ENCODE measurements at places on chromosomes 1 and 21. TPM values are rescaled to one million over a fixed set of nuclear protein-coding genes. Genes with fewer than 3 reads are reported as not detected.

DNA sequence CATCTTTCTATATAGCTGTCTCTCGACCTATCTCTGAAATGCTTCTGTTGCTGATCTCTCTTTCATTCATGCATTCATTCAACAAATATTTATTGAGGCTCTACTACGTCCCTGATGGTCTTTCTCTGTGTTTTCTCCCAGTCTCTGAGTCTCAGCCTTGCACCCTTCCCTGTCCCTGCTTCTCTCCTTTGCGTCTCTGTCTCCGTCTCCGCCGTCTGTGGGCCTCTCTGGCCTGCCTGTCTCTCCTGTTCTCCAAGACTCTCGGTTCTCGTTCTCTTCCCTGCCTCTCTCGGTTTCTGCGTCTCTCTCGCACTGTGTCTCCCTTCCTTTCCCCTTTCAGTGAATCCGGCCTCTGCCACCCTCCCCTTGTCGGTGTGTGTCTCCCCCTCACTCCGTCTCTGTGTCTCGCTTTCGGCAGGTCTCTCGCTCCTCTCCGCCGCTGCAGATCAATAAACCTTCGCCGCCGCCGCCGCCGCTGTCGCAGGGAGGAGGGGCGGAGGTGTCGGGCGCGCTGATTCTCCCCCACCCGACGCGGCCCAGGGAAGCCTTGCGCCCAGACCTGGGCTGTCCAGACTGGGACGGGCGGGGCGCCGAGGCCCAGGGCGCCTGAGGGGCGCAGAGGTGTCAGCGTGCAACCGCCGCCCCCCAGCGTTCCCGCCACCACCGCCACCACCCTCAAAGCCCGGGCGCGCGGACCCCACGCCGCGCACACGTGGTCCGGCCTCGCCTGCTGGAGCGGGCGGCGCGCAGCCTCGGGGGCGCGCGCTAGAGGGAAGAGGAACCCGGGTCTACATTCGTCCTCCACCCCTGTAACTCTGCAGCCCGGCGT lies 3.0 kb downstream of the EFNA3 start:
- peaks cover 45% of the 10 kb centered on the region for H3K4me1 ChIP-seq
- peak overlapping the region; percentile 63 for H3K4me3 ChIP-seq
- H3K27ac ChIP-seq, result peak overlapping the region; percentile 94
- peaks cover 26% of the 10 kb centered on the region for H3K27me3 ChIP-seq
- H3K36me3 ChIP-seq, result no peaks in the 10 kb centered on the region

DNA sequence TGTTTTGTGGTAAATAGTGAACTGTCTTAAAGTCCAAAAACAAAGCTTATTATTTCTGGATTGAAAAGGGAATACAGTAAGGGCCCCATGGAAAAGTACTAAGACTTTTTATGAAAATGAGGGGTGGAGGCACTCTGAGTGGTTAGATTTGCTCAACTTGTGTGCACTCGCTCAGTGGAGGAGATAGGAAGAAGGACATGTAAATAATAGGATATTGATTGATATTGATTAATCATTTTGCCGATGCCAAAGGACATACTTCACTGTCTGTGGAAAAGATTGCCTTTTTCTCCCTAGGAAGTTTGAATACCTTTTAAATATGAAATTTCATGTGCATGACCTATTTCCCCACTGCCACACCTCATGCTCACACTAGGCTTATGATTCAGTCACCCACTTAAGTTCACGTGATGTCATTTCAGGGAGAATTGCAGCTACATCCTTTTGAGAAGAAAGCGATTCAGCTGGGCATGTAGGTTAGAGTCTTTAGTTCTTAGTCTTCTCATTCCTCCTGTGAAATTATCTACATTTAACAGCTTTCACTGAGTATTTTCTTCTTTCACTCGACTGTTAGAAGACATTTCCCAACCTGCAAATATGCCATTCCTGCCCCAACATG lies 5.0 kb downstream of the MTR start:
- H3K36me3 ChIP-seq, result no peaks in the 10 kb centered on the region
- H3K27ac ChIP-seq, result no peak overlapping the region
- H3K27me3 ChIP-seq, result no peaks in the 10 kb centered on the region
- no peak overlapping the region for H3K4me3 ChIP-seq

The TXNIP gene
- 3,543 TPM for total RNA-seq

The CNR2 gene
- not detected for total RNA-seq

The WDR64 gene
- total RNA-seq, result not detected
